Tibial nerve (tissue), 4 donors: ENCODE measurements at places on chromosomes 12 and 14. TPM values are rescaled to one million over a fixed set of nuclear protein-coding genes. Genes with fewer than 3 reads are reported as not detected.

- H3K27me3 ChIP-seq = no peaks in the 10 kb centered on the region
- DNase-seq = no peak
- no peak overlapping the region for H3K27ac ChIP-seq
- H3K4me3 ChIP-seq = no peak overlapping the region
- H3K4me1 ChIP-seq = no peaks in the 10 kb centered on the region
Observed at GRCh38 chr12:111089616-111090015, 169.2 kb upstream of the MYL2 start.

DNA sequence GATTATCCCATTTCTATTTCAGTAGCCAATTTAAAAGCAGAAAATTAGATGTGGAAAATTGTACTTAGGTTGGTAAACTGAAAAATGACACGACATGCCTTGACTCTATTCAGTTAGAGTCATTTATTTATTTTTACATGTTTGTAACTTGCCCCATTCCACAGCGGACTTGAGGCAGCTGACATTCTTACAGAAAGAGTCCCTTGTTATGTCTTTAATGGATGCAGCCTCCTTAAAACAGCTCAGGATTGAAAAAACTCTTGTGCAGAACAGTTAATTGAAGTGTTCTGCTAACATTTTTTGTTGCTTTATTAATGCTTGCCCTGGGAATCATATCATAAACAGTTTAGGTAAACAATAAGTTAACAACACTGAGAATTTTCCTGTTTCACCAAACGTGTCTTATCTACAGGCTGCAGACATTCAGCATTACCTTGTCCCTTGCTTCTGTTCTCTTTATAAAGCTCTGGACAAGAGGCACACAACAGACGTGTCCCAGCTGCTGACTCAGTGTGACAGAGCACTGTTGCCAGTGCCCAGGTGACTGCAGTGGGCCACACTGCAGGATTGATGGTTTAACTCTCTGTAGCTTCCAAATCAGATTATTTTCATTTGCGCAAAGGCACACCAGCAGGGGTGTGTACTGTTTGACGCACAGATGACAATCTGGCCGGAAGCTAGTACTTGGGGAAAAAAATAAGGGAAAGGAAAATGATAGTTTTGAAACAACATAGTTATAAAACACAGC, 101.6 kb downstream of the PELI2 start:
- H3K36me3 ChIP-seq = no peaks in the 10 kb centered on the region
- H3K4me1 ChIP-seq = peaks cover 75% of the 10 kb centered on the region
- no peak for DNase-seq
- no peak overlapping the region for H3K4me3 ChIP-seq
- no peaks in the 10 kb centered on the region for H3K27me3 ChIP-seq

DNA sequence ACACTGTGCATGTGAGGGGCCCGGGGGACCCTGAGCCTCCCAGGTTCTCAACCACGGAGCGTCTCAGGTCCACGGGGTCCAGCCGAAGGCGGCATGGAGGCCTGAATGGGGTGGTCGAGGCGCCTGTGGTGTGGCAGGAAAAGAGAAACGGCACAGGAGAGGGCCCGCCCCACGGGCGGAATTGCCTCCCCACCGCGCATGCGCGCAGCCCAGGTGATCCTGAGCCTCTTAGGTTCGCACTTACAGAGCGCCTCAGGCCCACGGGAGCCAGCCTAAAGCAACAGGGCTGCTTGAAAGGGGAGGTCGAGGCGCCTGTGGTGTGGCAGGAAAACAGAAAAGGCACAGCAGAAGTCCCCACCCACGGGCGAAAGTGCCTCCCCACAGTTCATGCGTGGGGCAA, 311.0 kb downstream of the ALG10 start:
- no peaks in the 10 kb centered on the region for H3K27me3 ChIP-seq
- H3K4me1 ChIP-seq = no peaks in the 10 kb centered on the region
- no peak for DNase-seq
- no peaks in the 10 kb centered on the region for H3K36me3 ChIP-seq

GRCh38 chr14:90604356-90604755, 207.5 kb downstream of the CALM1 start:
- H3K27ac ChIP-seq = no peak overlapping the region

DNA sequence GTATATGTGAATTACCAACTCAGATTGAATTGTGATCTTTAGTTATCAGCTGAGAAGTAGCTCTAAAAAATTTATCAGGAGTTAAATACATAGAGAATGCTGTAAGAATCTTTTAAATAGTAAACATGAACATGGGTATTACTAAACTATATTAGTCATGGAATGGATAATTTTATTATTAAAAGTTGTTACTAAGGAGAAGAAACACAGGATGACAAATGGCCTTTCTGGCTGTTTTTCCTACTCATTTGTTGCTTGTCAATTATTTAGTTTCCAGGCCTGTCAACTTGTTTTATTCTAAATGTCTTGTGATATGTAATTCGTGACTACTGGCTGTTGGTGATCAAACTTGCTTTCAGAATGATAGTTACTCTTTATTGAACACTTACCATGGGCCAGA, 58.7 kb downstream of the KTN1 start:
- DNase-seq = no peak
- H3K27me3 ChIP-seq = no peaks in the 10 kb centered on the region
- H3K4me3 ChIP-seq = no peak overlapping the region

The AHNAK2 gene
- 152 TPM for total RNA-seq

The SLC11A2 gene
- 81.9 TPM for total RNA-seq
